Kidney epithelial cell (primary cell): ENCODE measurements at places on chromosomes 1 and 21. TPM values are rescaled to one million over a fixed set of nuclear protein-coding genes. Genes with fewer than 3 reads are reported as not detected.

Gene FLG
- total RNA-seq: not detected in 2 replicates

Gene SLC35F3
- total RNA-seq: 1.1 TPM in 2 replicates

Gene FAM177B
- not detected in 2 replicates for total RNA-seq

Gene FUCA1
- total RNA-seq: 37.6 and 40.7 TPM in 2 replicates

Gene CDK11B
- total RNA-seq: 23.3 and 27.0 TPM in 2 replicates

Gene GREM2
- 0.04 and 0.14 TPM in 2 replicates for total RNA-seq

Gene SIKE1
- total RNA-seq: 40.1 and 51.6 TPM in 2 replicates

Gene PEX14
- 24.9 and 27.4 TPM in 2 replicates for total RNA-seq

Gene C1orf185
- not detected in 2 replicates for total RNA-seq

Gene SPATC1L
- total RNA-seq: 10.9 and 16.7 TPM in 2 replicates

Gene CFHR3
- total RNA-seq: not detected in 2 replicates

Gene TRIM45
- total RNA-seq: 4.3 and 7.4 TPM in 2 replicates

Gene RPE65
- total RNA-seq: not detected in 2 replicates

Gene JAM2
- total RNA-seq: 2.0 and 3.6 TPM in 2 replicates

Gene RHCE
- 0.08 and 0.27 TPM in 2 replicates for total RNA-seq

Gene FCRL6
- not detected in 2 replicates for total RNA-seq

Gene PTGFR
- total RNA-seq: 0.21 and 0.38 TPM in 2 replicates

Gene ADGRL4
- total RNA-seq: 21.8 and 23.8 TPM in 2 replicates

Gene PDC
- not detected in 2 replicates for total RNA-seq

Gene TAS1R1
- total RNA-seq: not detected in 2 replicates

Gene PRDM16
- total RNA-seq: 1.4 and 5.6 TPM in 2 replicates
